ENCODE measurements at places on chromosomes 16 and 17. TPM values are rescaled to one million over a fixed set of nuclear protein-coding genes. Genes with fewer than 3 reads are reported as not detected.

Gene TBC1D3G
- not detected for total RNA-seq

Gene PEX12
- total RNA-seq: 6.0 TPM

Gene CCL7
- total RNA-seq: not detected

Gene VMO1
- total RNA-seq: not detected

Gene RANBP10
- 18.1 TPM for total RNA-seq

Gene SPIRE2
- total RNA-seq: 0.63 TPM

Gene TBC1D3K
- total RNA-seq: not detected

Gene NPIPB8
- not detected for total RNA-seq

Gene TNS4
- total RNA-seq: 15.2 TPM

Gene CBX2
- 3.1 TPM for total RNA-seq

Gene CHD9NB
- total RNA-seq: 0.12 TPM

Gene MYOCD
- not detected for total RNA-seq

Gene RAP1GAP2
- total RNA-seq: 1.9 TPM

Measured in activated CD4-positive, alpha-beta memory T cell treated with anti-CD3 and anti-CD28 coated beads for 36 hours (primary cell).